ENCODE measurements at places on chromosomes 3 and 15. TPM values are rescaled to one million over a fixed set of nuclear protein-coding genes. Genes with fewer than 3 reads are reported as not detected.
A peak's percentile ranks its signal among the peaks of the same experiment; 100 is the strongest.

DNA sequence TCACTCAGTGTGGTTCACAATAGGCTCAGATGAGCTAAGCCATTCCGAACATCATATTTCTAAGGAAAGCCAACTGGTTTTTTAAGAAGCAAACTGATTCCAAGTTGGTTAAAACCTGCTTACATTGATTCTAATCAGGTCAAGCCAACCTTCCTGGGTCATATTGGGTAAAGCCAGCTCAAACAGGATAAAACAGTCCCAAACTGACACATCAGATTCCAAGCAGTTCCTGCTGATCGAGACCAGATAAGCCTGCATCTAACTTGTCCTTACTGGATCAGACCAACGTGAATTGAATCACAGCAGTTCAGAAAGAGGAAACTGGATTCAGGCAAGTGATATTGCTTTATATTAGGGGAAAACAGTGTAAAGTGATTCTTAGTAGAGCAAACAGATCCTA lies 18.6 kb upstream of the THSD4 start:
- H3K36me3 ChIP-seq = no peaks in the 10 kb centered on the region
- H3K27ac ChIP-seq = no peak overlapping the region
- H3K4me3 ChIP-seq = no peak overlapping the region
- peaks cover 3% of the 10 kb centered on the region for H3K27me3 ChIP-seq
- no peak for DNase-seq

The WDR93 gene
- not detected for total RNA-seq

GRCh38 chr3:45178183-45179023 lies 32.2 kb upstream of the CDCP1 start:
- no peak for DNase-seq
- H3K36me3 ChIP-seq = no peaks in the 10 kb centered on the region
- no peaks in the 10 kb centered on the region for H3K4me1 ChIP-seq
- no peak overlapping the region for H3K4me3 ChIP-seq
- peaks cover 7% of the 10 kb centered on the region for H3K27me3 ChIP-seq

DNA sequence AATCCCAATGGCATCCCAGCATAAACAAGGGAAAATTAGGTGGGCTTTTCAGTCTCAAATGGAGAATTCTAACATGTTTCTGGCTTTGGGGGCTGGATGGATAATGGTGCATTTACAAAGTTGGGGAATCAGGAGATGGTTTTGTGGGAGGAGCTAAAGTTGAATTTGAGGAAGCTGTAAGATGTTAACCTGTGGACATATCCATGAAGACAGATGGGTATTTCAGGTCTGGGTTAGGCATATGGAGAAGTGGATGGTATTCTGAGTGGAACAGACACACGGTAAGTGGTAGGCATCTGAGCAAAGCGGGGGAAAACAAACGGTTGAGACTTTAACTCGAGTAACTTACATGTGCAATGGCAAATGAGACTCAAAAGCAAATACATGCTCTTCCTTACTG lies 1.7 kb upstream of the LMLN start:
- no peak for DNase-seq
- H3K27me3 ChIP-seq = no peaks in the 10 kb centered on the region
- peak overlapping the region; percentile 30 for H3K27ac ChIP-seq
- H3K4me3 ChIP-seq = no peak overlapping the region
- H3K4me1 ChIP-seq = peaks cover 37% of the 10 kb centered on the region

- no peaks in the 10 kb centered on the region for H3K4me1 ChIP-seq
- H3K27me3 ChIP-seq = no peaks in the 10 kb centered on the region
- H3K36me3 ChIP-seq = no peaks in the 10 kb centered on the region
- no peak overlapping the region for H3K27ac ChIP-seq
Measured at GRCh38 chr15:96237002-96237401, 93.5 kb upstream of the NR2F2 start.

- H3K27ac ChIP-seq = no peak overlapping the region
- no peaks in the 10 kb centered on the region for H3K27me3 ChIP-seq
- H3K36me3 ChIP-seq = no peaks in the 10 kb centered on the region
- no peak overlapping the region for H3K4me3 ChIP-seq
Measured at GRCh38 chr15:78201281-78202190, 32.8 kb downstream of the ACSBG1 start.

- H3K27me3 ChIP-seq = no peaks in the 10 kb centered on the region
- no peaks in the 10 kb centered on the region for H3K36me3 ChIP-seq
- no peak for DNase-seq
Measured at GRCh38 chr3:20837676-20838302, 651.8 kb upstream of the SGO1 start.

The CIB2 gene
- total RNA-seq = 1.7 TPM

- H3K36me3 ChIP-seq = no peaks in the 10 kb centered on the region
- H3K4me1 ChIP-seq = no peaks in the 10 kb centered on the region
- H3K27ac ChIP-seq = no peak overlapping the region
- DNase-seq = no peak
Measured at GRCh38 chr3:189488241-189488767, 142.9 kb upstream of the TP63 start.

- no peaks in the 10 kb centered on the region for H3K27me3 ChIP-seq
- H3K4me3 ChIP-seq = no peak overlapping the region
- H3K36me3 ChIP-seq = peaks cover 22% of the 10 kb centered on the region
- DNase-seq = no peak
- H3K4me1 ChIP-seq = peaks cover 4% of the 10 kb centered on the region
Measured at GRCh38 chr3:136928240-136928639, 29.5 kb upstream of the IL20RB start.

- H3K4me1 ChIP-seq = no peaks in the 10 kb centered on the region
- no peak overlapping the region for H3K27ac ChIP-seq
- H3K36me3 ChIP-seq = no peaks in the 10 kb centered on the region
- H3K27me3 ChIP-seq = no peaks in the 10 kb centered on the region
- DNase-seq = no peak
Measured at GRCh38 chr15:39890621-39891020, 29.4 kb downstream of the GPR176 start.

The CCR1 gene
- total RNA-seq = 0.34 TPM

The ADGRG7 gene
- not detected for total RNA-seq

The KCNMB3 gene
- total RNA-seq = 0.70 TPM

DNA sequence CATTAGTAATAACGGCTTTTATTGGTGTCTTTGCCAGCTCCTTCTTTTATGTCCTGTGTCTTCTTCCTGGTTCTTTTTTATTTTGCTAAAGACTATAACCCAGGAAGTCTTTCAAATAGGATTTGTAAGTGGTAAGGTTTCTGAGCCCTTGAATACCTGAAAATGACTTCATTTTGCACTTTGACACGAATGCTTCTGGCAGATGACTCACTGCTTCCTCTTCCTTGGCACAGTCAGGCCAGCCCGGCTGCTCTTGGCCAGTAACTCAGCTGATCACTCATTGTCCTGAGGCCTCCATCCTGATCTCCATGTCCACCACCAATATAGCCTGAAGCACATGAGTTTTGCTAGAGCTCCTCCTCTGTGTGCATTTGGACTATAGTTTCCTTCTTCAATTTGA lies 48.7 kb upstream of the NR2E3 start:
- H3K4me1 ChIP-seq = no peaks in the 10 kb centered on the region
- no peaks in the 10 kb centered on the region for H3K36me3 ChIP-seq
- no peak for DNase-seq
- no peaks in the 10 kb centered on the region for H3K27me3 ChIP-seq

DNA sequence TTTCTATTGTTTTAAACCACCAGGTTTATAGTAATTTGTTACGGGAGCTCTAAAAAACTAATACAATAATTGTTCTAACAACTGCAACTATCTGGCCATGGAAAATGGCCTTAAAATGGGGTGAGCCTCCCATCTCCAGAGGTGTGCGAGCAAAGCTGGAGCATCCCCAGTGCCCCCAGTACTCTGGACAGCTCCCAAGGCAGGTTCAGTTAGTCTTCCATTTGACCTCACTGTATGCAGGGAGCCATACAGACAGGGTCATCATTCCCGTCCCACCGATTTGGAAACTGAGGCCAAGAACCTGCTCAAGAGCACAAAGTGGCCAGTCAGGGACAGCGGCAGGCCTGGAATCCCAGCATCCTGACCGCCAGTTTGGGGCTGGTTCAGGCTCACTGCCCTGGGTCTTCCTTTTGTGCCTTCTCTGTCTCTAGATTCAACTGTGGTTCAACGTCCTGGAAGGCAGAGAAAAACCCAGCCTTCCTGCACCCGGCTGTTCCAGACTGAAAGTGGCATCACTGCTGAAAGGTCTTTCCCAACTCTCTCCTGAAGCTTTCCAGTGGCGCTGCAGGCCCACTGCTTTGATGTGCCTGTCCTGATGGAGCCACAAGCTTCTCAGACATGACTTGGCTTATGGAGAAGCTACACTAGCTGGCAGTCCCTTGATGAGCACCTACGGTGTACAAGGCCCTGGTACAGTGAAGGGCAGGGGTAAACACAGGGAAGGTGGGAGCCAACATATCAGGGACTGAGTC lies 76.6 kb upstream of the LINGO1 start:
- H3K27ac ChIP-seq = no peak overlapping the region
- H3K4me3 ChIP-seq = no peak overlapping the region
- no peak for DNase-seq
- no peaks in the 10 kb centered on the region for H3K36me3 ChIP-seq

The RAP2B gene
- total RNA-seq = 14.8 TPM

Measured in CD4-positive, alpha-beta T cell (primary cell).